Stimulated activated CD4-positive, alpha-beta T cell treated with anti-CD3 and anti-CD28 coated beads, Interleukin-12 subunit alpha, Interleukin-12 subunit beta, amount 100 ng/mL, for 24 hours (primary cell): ENCODE measurements at places on chromosomes 2 and 18.

GRCh38 chr2:71675296-71675695, 221.9 kb downstream of the DYSF start:
- DNase-seq, result no peak

- no peak for DNase-seq
Observed at GRCh38 chr2:97752342-97753334, 39.3 kb downstream of the ZAP70 start.

- no peak for DNase-seq
Observed at GRCh38 chr2:133568172-133568571, at the start of gene NCKAP5. TSS of gene NCKAP5 (minus strand) at chr2:133568463. CDS start at chr2:133517526, 50,937 bp downstream.

- DNase-seq, result no peak
Observed at GRCh38 chr2:85611217-85611704, 605 bp downstream of the C2orf68 start.

DNA sequence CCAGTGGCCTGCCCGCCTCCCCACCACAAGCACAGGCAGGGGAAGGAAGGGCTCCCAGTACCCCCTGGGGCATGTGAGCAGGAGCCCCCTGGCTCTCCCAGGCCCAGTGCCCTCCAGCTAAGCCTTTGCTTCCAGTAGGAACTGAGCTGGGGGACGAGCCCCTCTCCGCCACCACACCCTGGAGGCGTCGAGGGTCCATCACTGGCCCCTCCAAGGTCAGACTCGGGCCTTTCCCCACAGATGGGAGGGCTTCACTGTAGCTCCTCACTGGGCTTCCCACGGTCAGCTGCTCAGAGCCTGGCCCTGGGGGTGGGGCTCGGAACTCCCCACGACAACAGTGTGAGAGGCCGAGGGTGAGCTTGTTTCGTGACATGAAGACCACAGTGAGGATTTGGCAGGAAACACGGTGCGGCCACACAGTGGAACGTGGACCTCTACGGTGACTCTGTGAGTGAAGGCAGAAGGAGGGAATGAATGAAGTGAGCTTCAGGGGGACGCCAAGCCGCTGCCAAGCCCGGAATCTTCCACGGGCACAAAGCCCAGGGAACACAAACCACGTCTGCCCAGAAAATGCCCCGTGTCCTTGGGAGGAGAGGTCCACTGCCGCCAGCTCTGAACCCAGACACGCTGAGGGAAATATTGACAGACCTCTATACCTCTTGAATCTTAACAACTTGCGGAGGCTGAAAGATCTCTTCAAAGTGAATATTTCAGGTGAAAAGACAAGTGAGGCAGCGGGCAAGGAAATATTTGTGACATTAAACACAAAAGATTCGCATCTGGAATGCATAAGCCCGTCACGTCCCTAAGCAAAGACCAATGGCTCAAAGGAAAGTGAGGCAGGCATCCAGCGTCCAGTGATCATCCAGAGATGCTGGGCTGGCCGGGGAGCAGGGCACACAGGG, 144.8 kb upstream of the GPC1 start:
- no peak for DNase-seq

- DNase-seq, result no peak
Observed at GRCh38 chr18:321865-322467, 54.1 kb upstream of the THOC1 start.

GRCh38 chr2:190365499-190366204, 22.3 kb downstream of the INPP1 start:
- DNase-seq, result no peak
